ENCODE measurements at places on chromosomes 3 and 15.

DNA sequence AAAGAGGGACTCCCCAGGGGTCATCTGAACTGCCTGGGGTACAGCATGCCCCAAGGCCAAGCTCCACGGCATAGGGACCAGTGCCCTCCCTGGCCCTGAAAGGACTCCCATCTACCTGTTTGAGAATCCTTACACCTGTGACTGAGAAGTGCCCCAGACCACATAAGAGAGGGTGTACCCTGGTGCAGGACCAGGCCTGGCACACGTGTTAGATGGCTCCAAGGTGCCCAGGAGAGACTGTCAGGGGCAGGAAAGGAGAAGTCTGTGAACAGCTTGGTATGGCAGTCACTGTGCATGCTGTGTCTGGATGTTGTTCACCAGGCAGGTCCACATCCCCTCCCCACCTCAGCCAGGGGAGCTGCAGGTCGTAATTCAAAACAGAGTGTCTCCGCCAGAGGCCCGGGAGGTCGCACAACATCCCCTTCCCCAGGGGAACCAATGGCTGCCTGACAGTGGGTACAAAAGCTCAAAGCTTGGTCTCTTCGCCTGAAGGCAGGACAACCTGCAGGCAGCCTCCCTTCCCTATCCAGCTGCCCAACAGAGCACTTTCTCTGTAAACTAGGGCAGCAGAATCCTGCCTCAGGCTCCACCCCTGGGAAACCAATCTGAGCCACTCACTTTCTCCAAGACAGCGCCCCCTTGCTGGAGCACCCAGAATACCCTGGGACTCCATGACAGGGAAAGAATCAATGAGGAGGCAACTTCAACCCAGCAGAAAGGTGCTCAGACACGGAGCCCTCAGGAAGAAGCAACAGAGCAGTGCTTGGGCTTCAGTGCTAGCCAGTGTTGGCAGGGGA lies 3.9 kb downstream of the NUP210 start:
- no peak for DNase-seq

GRCh38 chr3:13210221-13210975 lies 137.2 kb upstream of the IQSEC1 start:
- DNase-seq, result peak; percentile 58

DNA sequence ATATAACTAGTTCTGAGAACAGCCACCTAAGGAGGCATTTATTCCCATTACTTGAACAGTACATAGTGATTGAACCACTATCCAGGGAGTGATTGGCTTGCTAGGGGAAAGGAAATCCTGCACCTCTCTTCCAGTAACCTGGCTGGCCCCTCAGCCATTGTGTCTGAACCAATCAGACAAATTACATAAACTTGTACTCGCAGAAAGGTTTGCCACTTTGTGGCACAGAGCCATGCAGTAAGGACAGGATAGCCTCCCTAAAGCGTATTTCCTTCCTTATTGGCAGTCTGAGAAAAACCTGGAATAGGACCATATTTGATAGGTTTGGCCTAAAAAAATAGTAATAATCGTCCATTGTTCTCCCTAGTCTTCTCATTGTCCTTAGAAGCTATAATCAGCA lies 19.0 kb downstream of the CMSS1 start:
- no peak for DNase-seq

- peak; percentile 26 for DNase-seq
These were observed 613 bp downstream of the ATP1B3 start for GRCh38 chr3:141876891-141877621.

GRCh38 chr15:39255760-39256159 lies 325.1 kb upstream of the THBS1 start:
- DNase-seq, result no peak

- DNase-seq, result no peak
These were observed 48.8 kb downstream of the TCAIM start for GRCh38 chr3:44387404-44387803.

DNA sequence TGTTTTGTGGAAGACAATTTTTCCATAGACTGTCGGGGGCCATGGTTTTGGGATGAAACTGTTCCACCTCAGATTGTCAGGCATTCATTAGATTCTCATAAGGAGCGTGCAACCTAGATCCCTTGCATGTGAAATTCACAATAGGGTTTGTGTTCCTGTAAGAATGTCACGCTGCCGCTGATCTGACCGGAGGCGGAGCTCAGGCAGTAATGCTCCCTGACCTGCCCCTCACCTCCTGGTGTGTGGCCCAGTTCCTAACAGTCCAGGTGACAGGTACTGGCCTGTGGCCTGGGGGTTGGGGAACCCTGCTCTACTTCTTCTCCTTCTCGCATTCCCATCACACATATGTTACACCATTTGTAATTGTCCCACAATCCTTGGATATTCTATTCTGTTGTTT lies 11.0 kb downstream of the CHRNA7 start:
- DNase-seq, result no peak

DNA sequence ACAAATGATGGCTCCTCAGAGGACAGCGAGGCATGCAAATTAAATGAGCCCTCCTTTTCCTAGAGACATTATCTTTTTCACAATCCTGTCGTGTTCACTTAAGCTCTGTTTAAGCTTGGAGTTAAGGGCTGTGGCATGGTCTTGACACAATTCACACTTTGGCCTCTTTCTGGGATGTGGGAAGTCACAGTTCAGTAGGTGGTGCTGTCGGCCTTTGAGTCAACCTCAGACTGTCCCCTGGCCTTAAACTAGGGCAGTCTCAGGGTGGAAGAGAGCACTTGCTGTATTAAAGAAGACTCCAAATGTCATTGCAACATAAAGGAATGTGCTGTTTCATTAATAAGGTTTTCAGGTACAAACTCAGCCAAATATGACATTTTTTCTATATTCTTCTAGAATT lies 351.0 kb downstream of the MCTP2 start:
- DNase-seq, result no peak

DNA sequence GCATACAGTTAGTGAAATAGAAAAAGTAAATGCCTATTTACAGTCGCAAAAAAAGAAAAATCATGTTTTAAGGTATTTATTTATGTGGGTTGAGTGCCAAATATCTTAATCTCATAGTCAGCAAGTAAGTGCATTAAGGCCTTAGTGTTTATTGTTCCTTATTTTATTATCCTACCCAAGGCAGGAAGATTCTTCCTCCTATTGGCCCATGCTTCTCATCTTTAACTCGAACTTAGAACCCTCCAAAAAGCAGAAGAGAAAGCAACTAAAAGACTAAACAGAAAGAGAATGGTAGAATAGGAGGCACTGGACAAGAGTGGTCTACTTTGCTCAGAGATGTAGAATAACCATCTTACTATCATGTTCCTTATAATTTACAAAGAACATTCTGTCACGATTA lies 7.5 kb downstream of the RFX7 start:
- no peak for DNase-seq

DNA sequence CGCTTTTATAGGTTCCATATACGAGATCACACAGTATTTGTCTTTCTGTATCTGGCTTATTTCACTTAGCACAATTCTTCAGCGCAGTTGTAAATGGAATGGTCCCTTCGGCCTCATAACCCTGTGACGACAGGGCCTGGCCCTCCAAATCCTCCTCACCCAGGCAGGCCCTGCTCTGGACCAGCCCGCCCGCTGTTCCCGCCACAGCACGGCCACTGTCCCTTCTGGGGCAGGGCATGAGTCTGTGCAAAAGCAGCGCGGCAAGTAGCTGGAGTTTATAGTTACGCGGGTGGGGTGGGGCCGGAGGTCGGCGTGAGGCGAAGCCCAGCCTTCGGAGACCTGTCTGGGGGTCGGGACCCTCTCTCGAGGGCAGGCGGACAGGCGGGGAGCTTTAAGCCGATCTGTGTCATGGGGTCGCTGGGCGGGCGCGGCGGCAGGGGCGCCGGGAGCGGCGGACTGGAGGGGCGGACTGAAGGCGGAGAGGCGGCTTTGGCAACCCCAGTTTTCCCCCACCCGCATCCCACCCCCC lies 543 bp downstream of the ARPIN start:
- peak; percentile 87 for DNase-seq

DNA sequence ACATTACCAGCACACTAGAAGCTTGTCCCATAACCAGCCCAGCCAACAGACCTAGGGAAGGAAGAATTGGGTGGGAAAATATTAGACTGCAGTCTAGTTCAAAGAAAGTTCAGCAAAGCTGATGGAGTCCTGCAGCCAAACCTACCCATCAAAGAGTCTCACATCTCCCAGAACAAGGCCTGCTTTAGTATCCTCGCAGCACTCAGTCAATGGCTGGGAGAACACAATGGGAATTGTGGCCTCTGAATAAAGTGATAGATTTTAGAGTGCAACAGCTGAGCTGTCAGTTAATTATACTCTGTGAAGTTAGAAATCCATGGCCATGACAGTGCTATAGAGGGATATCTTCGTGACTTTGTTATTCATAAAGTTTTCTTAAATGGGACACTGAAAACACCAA lies 207.2 kb upstream of the NAALADL2 start:
- DNase-seq, result no peak

- DNase-seq, result no peak
These were observed 380.3 kb upstream of the IL12A start for GRCh38 chr3:159608311-159608710.

DNA sequence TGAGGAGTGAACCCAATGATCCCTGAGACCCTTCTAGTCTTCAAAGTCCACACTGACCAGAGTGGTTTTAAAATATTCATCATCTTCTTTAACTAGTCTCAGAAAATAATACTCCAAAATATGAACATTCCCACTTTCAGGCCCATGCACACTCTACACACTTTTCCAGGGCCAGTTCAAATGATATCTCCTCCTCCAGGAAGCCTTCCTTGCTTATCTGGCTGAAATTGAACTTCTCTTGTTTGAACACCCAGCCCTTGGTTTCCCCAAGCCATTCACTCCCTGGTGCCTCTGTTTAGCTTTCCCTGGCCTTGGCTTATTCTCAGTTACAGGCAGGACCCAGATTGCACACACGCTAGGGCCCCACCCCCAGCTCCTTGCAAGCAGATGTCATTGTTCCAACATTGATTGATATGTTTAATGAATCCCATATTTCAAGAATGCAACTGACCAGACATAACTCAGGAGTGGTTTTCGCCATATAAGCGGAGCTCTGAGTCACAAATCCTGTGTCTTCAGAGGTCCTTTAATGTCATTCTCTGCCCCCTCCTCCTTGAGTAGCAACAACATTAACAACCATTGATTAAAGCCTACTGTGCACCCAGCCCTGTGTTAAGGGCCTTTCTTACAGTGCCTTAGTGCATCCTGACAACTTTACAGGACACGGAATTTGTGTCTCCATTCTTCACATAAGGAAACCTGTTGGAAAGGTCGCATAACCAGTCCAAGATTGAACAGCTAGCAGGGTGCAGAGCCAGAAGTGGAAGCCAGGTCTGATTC lies 2.1 kb downstream of the ITGA11 start:
- DNase-seq, result no peak

DNA sequence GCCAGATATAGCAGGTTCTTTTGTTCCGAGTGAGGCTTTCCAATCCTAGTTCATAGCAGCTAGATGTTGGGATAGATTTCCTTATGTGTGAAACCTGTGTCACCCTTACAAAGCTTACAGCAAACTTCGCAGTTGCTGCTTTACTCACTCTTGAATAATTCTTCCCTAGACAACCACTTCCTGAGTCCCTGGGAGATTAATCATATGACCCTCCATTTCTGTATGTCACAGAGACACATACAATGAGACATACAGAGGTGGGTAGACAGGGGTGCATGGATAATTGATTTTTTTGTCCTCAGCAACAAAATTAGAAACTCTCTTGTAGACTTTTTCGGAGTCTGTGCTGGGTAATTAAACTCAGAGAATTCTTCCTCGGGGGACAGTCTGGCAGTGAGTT lies 163.2 kb downstream of the NSUN3 start:
- DNase-seq, result no peak

DNA sequence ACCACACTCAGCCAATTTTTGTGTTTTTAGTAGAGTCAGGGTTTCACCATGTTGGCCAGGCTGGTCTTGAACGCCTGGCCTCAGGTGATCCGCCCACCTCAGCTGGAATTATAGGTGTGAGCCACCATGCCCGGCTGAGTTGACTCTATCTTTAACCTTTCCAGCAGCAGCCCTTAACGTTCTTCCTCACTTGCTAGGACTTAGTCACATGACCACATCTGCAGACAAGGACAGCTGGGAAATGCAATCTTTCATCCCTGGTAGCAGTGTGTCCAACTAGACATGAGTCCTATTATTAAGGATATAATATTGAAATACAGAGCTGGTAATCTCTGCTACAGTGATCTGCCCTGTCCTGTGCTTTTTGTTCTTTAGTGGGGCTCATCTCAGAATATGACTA lies 18.0 kb downstream of the LCMT2 start:
- DNase-seq, result no peak

- peak; percentile 93 for DNase-seq
These were observed 54.7 kb downstream of the FAM81A start for GRCh38 chr15:59492389-59493377.

GRCh38 chr3:177294221-177294620 lies 96.9 kb upstream of the TBL1XR1 start:
- no peak for DNase-seq

All from posterior cingulate gyrus (tissue), 11 donors.